ENCODE measurements at places on chromosomes 2 and 18. TPM values are rescaled to one million over a fixed set of nuclear protein-coding genes. Genes with fewer than 3 reads are reported as not detected.

GRCh38 chr2:43274055-43274454 is 47.6 kb upstream of the ZFP36L2 start:
- H3K36me3 ChIP-seq = no peaks in the 10 kb centered on the region
- no peak overlapping the region for H3K4me3 ChIP-seq
- peaks cover 53% of the 10 kb centered on the region for H3K4me1 ChIP-seq
- no peak for DNase-seq
- peak overlapping the region; percentile 1 for H3K27ac ChIP-seq

The ANKRD30B gene
- polyA plus RNA-seq = 0.57 TPM

- no peak overlapping the region for H3K4me3 ChIP-seq
- H3K4me1 ChIP-seq = no peaks in the 10 kb centered on the region
- no peak overlapping the region for H3K27ac ChIP-seq
- H3K27me3 ChIP-seq = no peaks in the 10 kb centered on the region
- H3K36me3 ChIP-seq = no peaks in the 10 kb centered on the region
Observed at GRCh38 chr18:36624451-36625167, 204.2 kb downstream of the TPGS2 start.

DNA sequence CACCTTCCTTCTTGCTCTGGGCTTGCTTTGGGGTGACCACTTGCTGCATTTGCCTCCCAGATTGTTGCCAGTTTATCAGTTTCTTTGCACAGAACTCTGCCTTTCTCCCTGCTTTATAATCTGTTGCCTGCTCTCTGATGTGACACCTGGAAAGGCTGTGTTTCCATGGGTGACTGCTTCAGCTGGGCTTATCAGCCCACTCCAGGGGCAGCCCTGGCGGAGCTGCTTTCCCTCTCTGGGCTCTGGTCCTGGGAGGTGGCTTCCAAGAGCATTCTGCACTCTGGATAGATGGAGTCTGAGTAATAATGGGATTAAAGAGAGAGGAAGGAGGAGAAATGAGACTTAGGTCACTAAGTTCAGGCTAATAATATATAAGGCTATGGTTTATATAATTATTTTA is 352.7 kb downstream of the TSN start:
- H3K36me3 ChIP-seq = no peaks in the 10 kb centered on the region
- H3K27me3 ChIP-seq = no peaks in the 10 kb centered on the region
- no peak overlapping the region for H3K4me3 ChIP-seq
- no peak overlapping the region for H3K27ac ChIP-seq
- no peak for DNase-seq
- no peaks in the 10 kb centered on the region for H3K4me1 ChIP-seq

GRCh38 chr2:72148003-72148836 is 558 bp upstream of the CYP26B1 start:
- no peak overlapping the region for H3K27ac ChIP-seq
- H3K4me3 ChIP-seq = peak overlapping the region; percentile 58
- peaks cover 51% of the 10 kb centered on the region for H3K27me3 ChIP-seq
- H3K36me3 ChIP-seq = no peaks in the 10 kb centered on the region

The RPRD1A gene
- polyA plus RNA-seq = 31.9 TPM

GRCh38 chr2:173962031-173962430 is 3.1 kb downstream of the SP3 start:
- H3K36me3 ChIP-seq = no peaks in the 10 kb centered on the region
- H3K4me1 ChIP-seq = peaks cover 63% of the 10 kb centered on the region
- H3K27ac ChIP-seq = peak overlapping the region; percentile 100
- DNase-seq = no peak

DNA sequence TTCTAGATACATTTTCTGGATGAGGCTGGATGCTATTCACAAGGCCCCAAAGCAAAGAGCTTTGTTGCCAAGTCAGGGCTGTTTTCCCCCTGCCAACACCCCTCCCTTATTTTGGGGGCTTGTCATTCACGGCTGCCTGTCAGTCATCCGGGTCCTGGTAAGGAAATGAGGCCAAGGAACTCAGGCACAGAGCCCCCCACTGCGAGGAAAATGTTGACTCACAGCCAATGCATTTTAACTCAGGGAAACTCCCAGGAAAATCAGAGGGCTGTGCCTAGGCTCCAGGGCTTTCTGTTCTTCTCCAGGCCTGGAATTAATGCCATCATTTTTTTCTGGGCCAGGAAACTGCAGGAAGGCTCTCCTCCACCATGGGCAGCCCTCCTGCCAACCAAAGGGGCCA is 241.1 kb downstream of the SMAD2 start:
- no peaks in the 10 kb centered on the region for H3K4me1 ChIP-seq
- no peak overlapping the region for H3K27ac ChIP-seq
- no peak for DNase-seq
- no peaks in the 10 kb centered on the region for H3K27me3 ChIP-seq

- H3K4me3 ChIP-seq = no peak overlapping the region
- H3K4me1 ChIP-seq = no peaks in the 10 kb centered on the region
- no peak overlapping the region for H3K27ac ChIP-seq
- no peaks in the 10 kb centered on the region for H3K36me3 ChIP-seq
- no peaks in the 10 kb centered on the region for H3K27me3 ChIP-seq
Observed at GRCh38 chr2:157404363-157404762, 39.5 kb downstream of the CYTIP start.

The SERPINB12 gene
- polyA plus RNA-seq = not detected
